ENCODE measurements at places on chromosomes 5 and 9. TPM values are rescaled to one million over a fixed set of nuclear protein-coding genes. Genes with fewer than 3 reads are reported as not detected.

KLF9 gene
- 13.5 TPM for total RNA-seq

WNT8A gene
- not detected for total RNA-seq

DNA sequence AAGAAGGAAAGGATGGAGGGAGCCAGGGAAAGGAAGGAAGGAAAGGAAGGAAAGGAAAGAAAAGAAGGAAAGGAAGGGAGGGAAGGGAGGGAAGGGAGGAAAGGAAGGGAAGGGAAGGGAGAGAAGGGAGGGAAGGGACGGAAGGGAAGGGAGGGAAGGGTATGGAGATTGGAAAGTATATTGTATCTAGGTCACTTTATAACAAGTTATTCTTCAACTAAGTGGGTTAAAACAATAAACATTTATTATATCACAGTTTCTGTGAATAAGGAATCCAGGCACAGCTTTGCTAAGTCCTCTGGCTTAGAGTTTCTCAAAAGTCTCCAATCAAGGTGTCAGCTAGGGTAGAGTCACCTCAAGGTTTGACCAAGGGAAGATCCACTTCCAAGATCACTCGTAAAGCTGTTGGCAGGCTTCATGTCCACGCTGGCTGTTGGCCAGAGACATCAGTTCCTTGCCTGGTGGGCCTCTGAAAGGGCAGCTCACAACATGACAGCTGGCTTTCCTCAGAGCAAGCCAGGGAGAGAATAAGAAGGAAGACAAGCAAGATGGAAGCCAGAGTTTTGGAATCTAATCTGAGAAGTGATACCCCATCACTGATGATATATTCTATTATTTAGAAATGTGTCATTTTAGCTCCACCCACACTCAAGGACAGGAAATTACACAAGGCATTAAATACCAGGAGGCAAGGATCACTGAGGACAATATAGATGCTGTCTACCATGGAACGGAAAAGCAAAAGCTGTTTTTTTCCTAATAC is 105.1 kb downstream of the DEPDC1B start:
- no peak overlapping the region for H3K4me3 ChIP-seq
- no peak for DNase-seq
- no peaks in the 10 kb centered on the region for H3K36me3 ChIP-seq
- H3K27ac ChIP-seq, result no peak overlapping the region

SLC28A3 gene
- 2.9 TPM for total RNA-seq

DNA sequence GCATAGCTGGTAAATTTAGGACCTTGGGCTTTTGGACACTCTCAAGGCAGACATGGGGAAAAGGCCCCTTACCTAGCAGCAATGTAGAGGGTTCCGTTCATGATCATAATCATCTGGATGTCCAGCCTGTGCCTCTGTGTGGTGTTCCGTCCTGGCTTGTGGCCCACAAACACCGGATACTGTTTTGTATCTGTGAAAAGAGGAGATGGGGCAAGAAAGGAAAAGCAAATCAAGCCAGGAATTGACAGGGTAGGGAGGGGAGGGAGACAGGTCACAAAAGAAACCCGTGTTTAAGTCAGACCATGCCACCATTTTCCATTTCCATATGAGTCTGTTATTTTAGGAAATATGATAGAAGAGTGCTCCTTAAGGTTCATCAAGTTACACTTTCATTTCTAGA is 72.5 kb downstream of the SEMA6A start:
- DNase-seq, result no peak
- no peaks in the 10 kb centered on the region for H3K36me3 ChIP-seq
- H3K27me3 ChIP-seq, result no peaks in the 10 kb centered on the region
- no peak overlapping the region for H3K27ac ChIP-seq

RNF183 gene
- total RNA-seq, result 0.57 TPM

PCDHGA2 gene
- total RNA-seq, result 0.50 TPM

DNA sequence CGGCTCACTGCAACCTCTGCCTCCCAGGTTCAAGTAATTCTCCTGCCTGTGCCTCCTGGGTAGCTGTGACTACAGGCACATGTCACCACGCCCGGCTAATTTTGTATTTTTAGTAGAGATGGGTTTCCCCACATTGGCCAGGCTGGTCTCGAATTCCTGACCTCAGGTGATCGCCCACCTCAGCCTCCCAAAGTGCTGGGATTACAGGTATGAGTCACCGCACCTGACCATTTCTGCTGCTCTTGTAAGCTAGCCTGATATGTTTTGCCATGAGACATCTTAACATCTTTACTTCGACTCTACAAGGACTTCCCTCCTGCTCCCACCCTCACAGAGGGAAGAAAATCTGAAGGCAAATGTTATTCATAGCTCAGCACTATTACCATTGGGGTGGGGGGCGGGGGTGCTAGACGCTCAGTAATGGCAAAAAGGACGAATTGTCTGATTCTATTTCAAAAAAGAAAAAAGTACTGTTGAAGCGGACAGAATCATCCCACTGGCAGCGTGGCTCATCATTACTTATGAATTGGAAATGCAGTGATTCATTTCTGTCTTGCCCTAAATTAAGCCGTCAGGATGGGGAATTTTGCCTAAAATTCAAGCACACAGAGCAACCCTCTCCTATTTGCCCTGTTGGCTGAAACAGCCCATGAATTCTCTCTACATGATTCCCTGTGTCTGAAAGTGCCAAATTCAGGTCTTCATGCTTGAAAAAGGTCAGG is 46.4 kb upstream of the WWC1 start:
- no peak for DNase-seq
- H3K36me3 ChIP-seq, result no peaks in the 10 kb centered on the region
- no peak overlapping the region for H3K27ac ChIP-seq
- H3K4me3 ChIP-seq, result no peak overlapping the region

Data from colonic mucosa (tissue), 4 donors.